CD14-positive monocyte (primary cell): ENCODE measurements at places on chromosomes 5 and 9. TPM values are rescaled to one million over a fixed set of nuclear protein-coding genes. Genes with fewer than 3 reads are reported as not detected.
A peak's percentile ranks its signal among the peaks of the same experiment; 100 is the strongest.

DNA sequence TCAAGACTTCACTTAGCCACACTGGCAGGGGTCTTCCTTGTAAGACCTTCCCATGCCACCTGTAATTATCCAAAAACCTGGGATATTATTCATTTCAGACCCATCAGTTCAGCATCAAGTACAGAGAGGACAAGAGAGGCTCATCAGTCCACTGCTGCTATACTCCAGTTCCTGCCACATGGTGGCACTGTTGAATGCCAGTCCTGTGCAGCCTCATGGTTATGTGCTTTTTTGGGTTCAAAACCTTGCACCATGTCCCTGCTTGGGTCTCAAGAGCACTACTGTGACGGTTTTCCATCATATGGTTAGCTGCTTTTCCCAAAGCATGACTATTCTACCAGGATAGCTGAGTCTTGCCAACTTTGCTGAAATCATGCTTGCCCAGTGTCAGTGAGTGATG, 8.5 kb downstream of the PTGS1 start:
- no peak for DNase-seq

DNA sequence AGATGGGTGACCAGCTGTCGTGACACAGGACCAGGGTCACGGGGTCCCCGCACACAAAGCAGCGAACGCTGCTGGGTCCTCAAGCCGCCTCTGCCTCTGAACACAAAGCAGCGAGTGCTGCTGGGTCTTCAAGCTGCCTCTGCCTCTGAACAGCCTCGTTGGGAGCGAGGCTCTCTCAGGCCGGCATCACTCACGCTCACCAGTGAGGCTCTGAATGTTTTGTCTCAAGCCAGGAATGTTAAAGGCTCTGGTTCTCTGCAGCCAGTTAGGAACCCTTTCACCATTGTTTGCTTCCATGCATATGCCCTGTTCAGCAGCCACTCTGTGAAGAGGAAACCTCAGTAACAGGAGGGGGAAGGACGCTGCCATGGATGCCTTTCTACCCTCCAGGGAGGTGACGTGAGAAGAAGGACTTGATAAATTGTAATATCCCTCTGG, 82.7 kb upstream of the TAF11L2 start:
- DNase-seq: no peak

- DNase-seq: no peak
Measured at GRCh38 chr9:79477955-79478771, 93.6 kb upstream of the TLE4 start.

DNA sequence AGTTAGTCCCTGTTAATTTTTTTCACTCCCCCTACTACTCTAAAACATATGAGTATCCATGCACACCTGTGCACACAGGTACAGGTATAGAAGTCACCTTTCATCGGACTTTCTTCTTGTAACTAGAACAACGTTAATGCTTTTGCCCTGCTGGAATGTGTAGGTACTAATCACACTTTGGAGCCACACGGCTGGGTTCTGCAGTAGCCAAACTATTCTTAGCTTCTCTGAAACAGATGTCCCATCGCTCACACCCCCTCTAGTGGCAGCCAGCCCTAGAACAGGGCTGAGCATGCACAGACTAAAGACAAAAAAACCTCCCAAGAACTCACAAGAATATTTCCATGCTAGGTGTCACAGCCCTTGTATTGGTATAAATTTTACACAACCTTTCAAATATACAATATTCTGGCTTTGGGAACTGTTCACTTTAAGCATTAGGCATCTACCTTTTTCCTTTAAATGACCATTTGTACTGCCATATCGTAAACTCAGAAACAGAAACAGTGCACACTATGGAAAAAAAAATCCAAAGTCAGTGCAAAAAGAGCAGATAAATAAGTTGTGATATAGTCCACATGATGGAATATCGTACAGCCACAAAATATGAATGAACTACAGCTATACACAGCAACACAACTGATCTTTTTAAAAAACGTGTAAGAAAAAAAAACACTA, 64.0 kb downstream of the RETREG1 start:
- peak; percentile 10 for DNase-seq

DNA sequence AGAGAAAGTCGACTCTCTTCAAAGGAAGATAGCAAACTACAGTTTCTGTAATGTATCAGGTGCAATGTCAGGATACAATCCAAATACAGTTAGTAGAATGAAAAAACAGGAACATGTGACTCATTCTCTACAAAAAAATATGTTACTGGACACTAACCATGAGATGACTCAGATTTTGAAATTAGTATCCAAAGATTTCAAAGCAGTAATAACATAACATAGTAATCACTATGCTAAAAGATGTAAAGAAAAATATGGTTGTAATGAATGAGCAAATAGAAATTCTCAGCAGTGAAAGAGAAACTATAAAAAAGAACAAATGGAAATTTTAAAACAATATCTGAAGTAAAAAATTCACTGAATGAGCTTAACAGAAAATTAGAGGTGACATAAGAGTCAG, 42.3 kb downstream of the SHOC1 start:
- DNase-seq: no peak

DNA sequence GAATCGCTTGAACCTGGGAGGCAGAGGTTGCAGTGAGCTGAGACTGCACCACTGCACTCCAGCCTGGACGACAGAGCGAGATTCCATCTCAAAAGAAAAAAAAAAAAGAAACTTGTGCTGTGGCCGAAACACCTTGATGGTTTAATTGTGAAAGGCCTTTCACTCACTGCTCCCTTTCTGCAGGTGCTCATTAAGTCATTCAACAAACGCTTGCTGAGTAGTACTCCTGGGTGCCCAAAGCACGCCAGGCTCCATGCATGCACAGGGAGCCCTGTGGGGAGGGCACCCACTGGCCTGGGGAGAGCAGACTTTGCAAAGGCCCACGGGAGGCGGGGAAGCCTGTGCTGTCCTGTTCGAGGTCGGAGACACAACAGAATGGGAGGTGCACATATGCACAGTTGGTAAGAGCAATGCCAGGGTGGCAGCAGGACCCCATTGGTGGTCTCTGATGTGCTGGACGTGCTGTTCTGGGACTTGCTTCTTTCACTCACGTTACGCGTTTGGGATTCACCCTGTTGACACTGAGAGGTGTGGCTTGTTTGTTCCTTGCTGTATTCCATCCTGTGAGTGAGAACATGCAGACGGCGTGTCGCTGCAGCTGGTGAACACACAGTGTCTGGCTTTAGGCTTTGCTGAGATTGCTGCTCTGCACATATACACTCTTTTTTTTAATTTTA, 3.0 kb upstream of the ENTPD2 start:
- no peak for DNase-seq

- no peak for DNase-seq
Measured at GRCh38 chr5:174501461-174502069, 222.8 kb upstream of the MSX2 start.

DNA sequence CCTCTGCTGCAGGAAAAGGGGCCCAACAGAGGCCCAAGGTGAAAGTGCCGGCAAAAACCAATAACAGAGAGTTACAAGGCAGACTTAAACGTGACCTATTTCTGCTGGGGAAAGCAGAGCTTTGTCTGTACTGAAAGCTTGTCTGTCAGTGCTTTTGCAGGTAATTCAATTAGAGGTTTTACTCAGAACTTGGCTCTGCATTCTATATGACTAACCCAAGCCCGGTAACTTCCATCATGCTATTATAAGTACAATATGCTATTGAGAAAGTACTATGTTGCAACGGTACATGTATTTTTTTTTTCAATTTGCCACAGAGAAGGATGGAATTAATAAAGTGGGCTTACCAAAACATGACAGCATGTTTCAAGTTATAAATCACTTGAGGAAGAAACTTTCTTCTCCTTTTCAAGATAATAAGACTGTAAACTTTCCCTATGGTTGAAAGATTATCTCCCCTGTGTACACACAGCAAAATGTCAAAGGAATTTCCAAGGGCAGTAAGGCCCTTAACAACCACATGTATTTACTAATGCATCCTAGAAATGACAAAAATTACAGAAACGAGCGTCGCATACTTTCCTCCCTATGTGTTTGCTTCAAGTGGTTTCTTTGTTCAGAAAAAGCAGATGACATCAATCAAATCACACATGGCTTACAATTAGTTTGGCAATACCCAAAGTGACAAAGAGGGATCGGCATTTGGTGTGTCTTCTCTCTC, 282.4 kb downstream of the EFNA5 start:
- DNase-seq: peak; percentile 87

- DNase-seq: no peak
Measured at GRCh38 chr9:82127465-82127864, 138.9 kb downstream of the SPATA31D1 start.

DNA sequence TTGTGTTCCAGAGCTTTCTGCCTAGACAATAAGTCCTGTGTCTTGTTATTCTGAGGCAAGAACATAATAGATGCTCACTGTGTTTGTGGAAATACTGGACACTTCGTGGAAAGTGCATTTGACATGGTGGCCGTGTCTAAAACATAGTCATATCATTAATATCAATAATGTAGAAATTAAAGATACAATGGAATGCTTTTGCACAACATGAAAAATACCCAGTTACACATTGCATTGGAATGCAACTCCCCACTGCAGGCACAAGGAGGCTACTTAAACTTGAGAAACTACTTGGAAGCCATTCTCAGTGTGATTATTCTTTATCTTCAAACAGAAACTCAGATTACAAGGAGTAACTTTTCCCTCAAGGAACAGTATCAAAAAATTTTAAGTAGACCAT, 145.3 kb upstream of the ZNF462 start:
- no peak for DNase-seq

- no peak for DNase-seq
Measured at GRCh38 chr5:176883700-176884570, 15.2 kb downstream of the HK3 start.

- peak; percentile 52 for DNase-seq
Measured at GRCh38 chr5:138641547-138642298, 66.5 kb upstream of the HSPA9 start.

- peak; percentile 36 for DNase-seq
Measured at GRCh38 chr9:21252721-21253547, 13.1 kb upstream of the IFNA14 start.

DNA sequence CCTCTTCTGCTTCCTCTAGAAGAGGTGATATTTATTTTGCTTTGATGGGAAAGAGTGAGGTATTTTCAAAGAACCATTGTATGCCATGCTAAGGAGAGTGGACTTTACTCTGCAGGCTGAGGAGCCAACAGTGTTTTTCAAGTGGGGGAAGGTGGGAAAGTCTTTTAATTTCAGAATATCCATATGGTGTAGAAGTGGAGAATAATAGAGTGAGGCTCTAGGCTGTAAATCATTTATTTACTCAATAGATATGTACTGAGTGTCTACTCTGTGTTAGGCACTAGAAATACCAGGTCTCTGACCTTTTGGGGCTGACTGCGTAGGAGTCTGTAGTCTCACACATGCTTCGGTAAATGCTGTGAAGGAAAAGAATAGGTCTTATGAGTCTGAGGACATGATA, 30.7 kb upstream of the TENT2 start:
- DNase-seq: no peak

Gene SH3TC2
- polyA plus RNA-seq: 0.14 TPM

Gene IL4
- not detected in 2 replicates for polyA plus RNA-seq

Gene GARIN3
- not detected for polyA plus RNA-seq

Gene C9
- polyA plus RNA-seq: not detected in 2 replicates

Gene PGM5
- polyA plus RNA-seq: 0.31 and 0.35 TPM in 2 replicates

Gene STING1
- 83.7 TPM for polyA plus RNA-seq
